Germinal center (tissue), 1 donor: ENCODE measurements at places on chromosomes 7 and 10.

DNA sequence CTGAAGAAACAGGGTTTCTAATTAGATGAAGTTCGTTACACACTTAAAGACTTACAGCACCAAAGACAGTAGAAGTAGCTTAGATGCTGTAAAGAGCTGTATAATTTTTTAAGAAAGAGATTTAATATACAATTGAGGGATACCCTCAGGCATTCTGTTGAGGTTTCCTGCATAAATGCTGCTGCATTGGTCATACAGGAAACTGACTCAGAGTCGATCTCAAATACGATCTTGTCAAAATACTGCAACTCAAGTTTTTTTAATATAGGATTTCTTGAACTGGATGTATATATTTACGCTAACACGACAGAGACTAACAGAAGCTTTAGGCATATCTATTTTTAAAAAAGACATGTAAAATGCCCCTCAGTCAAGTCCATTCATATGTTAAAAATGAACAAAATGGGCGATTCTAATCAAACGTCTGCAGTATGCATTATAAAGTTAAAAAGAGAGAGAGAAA, 2.4 kb upstream of the ARID5B start:
- DNase-seq, result no peak

DNA sequence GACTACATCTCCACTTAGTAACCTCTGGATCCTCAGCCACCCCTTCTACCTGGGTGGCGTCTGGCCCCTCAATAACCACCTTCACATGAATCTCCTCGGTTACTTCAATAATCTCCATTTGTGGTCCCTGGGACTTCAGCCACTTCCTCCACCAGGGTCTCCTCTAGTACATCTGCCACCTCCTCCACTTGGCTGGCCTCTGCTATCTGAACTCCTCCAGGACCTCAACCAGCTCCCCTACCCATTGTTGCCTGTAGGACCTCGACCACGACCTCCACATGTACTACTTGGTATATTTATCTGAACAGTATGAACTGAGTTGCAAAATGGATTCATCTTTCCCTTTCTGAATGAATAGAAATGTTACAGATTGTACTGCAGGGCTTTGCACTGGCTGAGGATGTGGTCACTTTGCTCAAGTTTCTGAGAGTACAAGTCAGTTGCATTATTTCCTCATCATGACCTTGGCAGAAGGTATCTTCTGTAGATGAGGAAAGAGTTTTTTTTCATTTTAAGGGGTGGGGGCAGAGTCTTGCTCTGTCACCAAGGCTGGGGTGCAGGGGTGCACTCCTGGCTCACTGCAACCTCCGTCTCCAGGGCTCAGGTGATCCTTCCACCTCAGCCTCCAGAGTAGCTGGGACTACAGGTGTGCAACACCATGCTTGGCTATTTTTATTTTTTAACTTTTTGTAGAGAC, 36.0 kb downstream of the MAT1A start:
- no peak for DNase-seq

- DNase-seq, result no peak
Measured at GRCh38 chr10:132876993-132877431, 65.4 kb downstream of the CFAP46 start.

GRCh38 chr7:12861070-12861469, 173.6 kb downstream of the ARL4A start:
- no peak for DNase-seq

GRCh38 chr7:79403451-79403850, 50.0 kb downstream of the MAGI2 start:
- no peak for DNase-seq

GRCh38 chr10:89838044-89838615, 136.7 kb downstream of the KIF20B start:
- peak; percentile 8 for DNase-seq

DNA sequence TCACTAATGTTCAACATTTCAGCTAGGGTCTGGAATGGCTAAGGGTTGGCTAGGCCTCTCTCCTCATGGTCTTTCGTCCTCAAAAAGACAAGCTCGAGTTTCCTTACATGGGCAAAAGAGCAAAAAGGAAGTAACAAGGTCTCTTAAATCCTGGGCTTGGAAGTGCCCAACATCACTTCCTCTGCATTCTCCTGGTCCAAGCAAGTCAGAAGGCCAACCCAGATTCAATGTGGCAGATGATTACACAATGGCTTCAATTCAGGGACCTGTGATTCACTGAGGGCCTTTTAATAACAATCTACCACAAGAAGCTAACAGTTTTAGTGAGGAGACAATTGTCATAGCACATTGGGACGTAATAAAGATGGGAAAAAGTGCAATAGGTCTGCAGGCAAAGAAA, 4.4 kb upstream of the NUP205 start:
- DNase-seq, result no peak

DNA sequence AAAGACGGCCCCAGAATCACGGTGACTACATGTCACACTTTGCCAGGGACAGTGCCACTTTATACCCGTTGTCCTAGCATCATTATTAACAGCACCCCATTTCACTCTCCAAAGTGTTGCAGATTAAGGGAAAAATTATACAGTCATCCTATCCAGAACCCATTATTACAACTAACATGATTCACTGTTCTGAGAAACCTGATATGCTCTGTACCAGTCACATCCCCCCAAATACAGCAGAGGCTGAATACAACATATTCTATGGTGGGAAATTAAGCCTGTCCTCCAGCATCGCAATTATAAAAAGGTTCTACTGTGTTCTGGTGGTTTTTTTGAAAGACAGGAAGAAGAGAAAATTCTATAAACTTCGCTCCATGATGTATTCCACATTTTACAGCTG, 162.1 kb downstream of the JAZF1 start:
- DNase-seq, result no peak

GRCh38 chr10:130744631-130745030, 566.9 kb downstream of the TCERG1L start:
- DNase-seq, result no peak

GRCh38 chr7:103856929-103857328, 132.5 kb downstream of the RELN start:
- no peak for DNase-seq
